Placental pericyte (primary cell): ENCODE measurements at places on chromosomes 7 and 10. TPM values are rescaled to one million over a fixed set of nuclear protein-coding genes. Genes with fewer than 3 reads are reported as not detected.

MRLN gene
- total RNA-seq: not detected in 2 replicates

CUBN gene
- total RNA-seq: 1.1 and 3.7 TPM in 2 replicates

C10orf88 gene
- 7.0 and 10.5 TPM in 2 replicates for total RNA-seq

TET1 gene
- total RNA-seq: 7.3 and 8.1 TPM in 2 replicates

HMX2 gene
- not detected in 2 replicates for total RNA-seq

DNA2 gene
- 2.8 and 19.0 TPM in 2 replicates for total RNA-seq

AQP1 gene
- 2.6 and 3.9 TPM in 2 replicates for total RNA-seq

SMKR1 gene
- total RNA-seq: 0.66 TPM in 1 of 2 replicates, not detected in the other

FAM25C gene
- total RNA-seq: not detected in 2 replicates

IDI1 gene
- 74.0 and 114 TPM in 2 replicates for total RNA-seq
